ENCODE measurements at places on chromosomes 12 and 14.

DNA sequence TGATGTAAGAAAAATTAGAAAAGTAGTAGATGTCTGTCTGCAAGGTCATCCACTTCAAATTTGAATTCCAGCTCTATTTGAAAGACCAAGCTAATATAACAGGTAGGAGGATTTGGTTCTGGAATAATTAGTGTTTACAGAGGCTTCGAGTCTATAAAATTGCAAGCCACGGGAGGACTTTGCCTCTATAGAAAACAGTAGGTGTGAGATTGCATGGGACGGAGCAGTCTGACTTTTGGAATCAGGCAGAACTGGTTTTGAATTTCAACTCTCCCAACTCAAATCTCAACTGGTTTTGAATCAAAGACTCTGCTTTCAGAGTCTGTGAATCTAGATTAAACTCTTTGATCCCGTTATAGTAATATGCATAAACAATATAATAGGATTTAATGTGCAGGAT lies 82.4 kb downstream of the PIK3C2G start:
- DNase-seq = no peak

DNA sequence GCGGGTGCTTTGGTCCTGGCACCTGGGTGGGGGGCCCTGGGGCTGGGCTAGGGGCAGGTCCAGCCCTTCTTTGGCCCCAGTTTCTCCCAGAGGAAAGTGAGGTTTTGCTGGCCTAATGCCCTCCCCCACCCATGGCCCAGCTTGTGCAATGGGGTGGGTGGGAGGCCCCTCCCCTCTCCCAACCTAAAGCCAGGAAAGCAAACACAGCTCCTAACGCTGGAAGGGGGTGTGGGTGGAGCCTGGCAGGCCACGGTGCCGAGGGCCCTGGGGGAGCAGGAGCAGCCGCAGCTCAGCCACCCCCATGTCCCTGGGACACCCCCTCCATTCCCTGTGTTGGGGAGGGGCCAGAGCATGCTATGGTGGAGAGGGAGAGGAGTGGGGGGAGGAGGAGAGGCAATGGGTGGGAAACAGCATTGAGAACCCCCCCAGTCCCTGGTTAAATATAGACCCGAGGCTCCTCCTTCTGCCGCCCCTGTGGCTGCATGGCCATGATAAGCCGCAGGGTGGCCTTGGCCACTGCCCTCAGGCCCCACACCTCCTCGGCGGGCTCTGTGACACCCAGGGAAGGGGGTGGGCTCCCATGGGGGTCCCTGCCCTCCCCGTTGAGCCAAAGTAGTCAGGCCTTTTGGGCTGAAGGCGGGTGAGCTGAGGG lies 4.7 kb downstream of the EXOC3L4 start:
- DNase-seq = peak; percentile 53

GRCh38 chr12:112538740-112539139 lies 120.0 kb downstream of the PTPN11 start:
- no peak for DNase-seq

DNA sequence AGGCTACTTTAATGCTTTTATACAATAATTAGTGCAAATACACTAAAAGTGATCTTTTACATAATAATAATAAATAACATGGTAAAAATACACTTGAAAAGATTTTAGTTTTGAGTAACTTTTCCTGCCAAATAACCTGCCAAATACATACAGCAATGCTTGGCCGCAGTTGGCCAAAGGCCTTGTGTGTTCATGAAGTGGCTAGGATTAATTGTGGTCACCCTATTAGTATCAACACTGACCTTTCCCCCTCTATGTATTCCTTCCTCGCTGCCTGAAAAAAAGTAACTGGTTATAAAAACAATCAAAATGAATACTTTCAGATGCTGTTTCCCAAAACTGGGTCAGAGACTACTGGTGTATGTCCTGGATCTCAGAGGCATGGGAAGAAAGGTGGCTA lies 34.3 kb downstream of the KICS2 start:
- DNase-seq = no peak

GRCh38 chr12:111818340-111818739 lies 23.7 kb upstream of the MAPKAPK5 start:
- no peak for DNase-seq

Measured in NB4 (cell line).